ENCODE measurements at places on chromosomes 12 and 14. TPM values are rescaled to one million over a fixed set of nuclear protein-coding genes. Genes with fewer than 3 reads are reported as not detected.

LIN52 gene
- 10.2 TPM for total RNA-seq

DPF3 gene
- total RNA-seq: 9.3 TPM

ADAM20 gene
- 2.4 TPM for total RNA-seq

IGF1 gene
- 0.39 TPM for total RNA-seq

EXOC3L4 gene
- total RNA-seq: 0.39 TPM

PRPF40B gene
- total RNA-seq: 13.0 TPM

ABCD2 gene
- under 0.01 TPM for total RNA-seq

HPD gene
- total RNA-seq: 1.4 TPM

ARHGDIB gene
- 11.4 TPM for total RNA-seq

ERP29 gene
- total RNA-seq: 69.4 TPM

CFAP73 gene
- not detected for total RNA-seq

TBX5 gene
- 2.0 TPM for total RNA-seq

BATF gene
- 0.26 TPM for total RNA-seq

INHBC gene
- not detected for total RNA-seq
